ENCODE measurements at places on chromosomes 6 and 20.
A peak's percentile ranks its signal among the peaks of the same experiment; 100 is the strongest.

DNA sequence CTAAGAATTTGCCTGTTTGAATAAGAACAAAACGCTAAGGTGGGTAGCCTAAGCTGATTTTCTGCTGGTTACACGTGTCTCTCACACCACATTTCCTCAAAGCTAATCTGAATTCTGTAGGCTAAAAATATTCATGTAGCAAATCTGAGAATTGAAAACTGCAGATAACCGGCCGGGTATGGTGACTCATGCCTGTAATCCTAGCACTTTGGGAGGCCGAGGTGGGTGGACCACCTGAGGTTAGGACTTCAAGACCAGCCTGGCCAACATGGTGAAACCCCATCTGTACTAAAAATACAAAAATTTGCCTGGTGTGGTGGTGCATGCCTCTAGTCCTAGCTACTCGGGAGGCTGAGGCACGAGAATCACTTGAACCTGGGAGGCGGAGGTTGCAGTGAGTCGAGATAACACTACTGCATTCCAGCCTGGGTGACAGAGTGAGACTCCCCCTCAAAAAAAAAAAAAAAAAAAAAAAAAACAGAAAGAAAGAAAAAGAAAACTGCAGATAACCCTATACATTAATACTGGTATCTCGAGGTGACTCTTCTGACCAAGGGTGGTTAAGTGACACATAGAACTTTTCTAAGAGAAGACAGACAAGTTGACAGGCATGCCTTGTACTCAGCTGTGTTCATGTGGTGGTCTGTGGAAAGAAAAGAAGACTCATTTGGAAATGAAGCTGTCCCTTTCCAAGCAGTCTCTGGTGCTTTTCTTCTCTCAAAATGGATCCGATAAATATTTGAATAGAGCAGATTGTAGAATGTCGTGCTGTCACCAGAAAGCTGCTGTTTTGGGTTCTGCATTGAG, 24.7 kb upstream of the ASXL1 start:
- no peak for DNase-seq

DNA sequence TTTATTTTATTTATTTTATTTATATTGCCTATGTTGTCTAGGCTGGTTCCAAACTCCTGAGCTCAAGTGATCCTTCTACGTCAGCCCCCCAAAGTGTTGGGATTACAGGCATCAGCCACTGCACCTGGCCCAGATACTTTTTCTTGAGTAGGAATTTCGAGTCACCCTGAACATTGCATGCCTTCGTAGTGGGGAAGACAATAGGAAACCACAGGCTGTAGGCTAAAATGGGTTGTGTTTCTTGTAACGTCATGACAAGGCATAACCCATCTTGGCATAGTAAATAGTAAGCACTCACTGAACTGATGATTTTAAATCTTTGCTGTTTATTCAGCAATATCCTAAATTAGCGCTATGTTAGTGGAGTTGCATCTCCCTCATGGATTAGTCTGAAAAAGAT, 34.9 kb downstream of the PTPN1 start:
- DNase-seq: no peak

DNA sequence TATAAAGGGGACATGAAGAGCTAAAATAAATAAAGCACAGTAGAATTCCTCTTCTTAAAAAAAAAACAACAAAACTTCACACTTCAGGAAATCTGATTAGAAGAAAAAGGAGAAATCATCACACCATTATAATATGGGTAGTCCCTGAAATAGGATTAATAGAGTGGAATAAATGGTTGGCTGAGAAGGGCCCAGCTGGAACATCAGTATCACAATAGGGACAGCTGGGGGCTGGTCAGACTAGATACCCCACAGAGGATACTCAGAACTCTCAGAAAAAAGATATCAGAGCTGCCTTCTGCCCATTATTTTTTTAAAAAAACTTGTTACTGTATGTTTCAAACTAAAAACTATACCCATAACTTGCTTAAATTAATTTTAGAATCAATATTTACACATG, 75.2 kb downstream of the DST start:
- DNase-seq: no peak

- no peak for DNase-seq
Observed at GRCh38 chr6:37589941-37590340, 90.2 kb upstream of the CCDC167 start.

GRCh38 chr20:17963114-17963897, 5.3 kb downstream of the SNX5 start:
- no peak for DNase-seq

- no peak for DNase-seq
Observed at GRCh38 chr6:17869753-17870050, 117.7 kb downstream of the KIF13A start.

DNA sequence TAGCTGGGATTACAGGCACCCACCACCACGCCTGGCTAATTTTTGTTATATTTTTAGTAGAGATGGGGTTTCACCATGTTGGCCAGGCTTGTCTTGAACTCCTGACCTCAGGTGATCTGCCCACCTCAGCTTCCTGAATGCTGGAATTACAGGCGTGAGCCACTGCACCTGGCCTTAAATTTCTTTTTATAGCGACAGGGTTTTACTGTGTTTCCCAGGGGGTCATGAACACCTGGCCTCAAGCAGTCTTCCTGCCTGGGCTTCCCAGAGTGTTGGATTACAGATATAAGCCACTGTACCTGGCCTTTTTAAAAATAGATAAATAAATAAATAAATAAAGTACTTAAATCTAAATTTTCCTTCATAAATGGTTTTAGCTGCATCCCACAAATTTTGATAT, 57.5 kb downstream of the LIN28B start:
- DNase-seq: no peak

DNA sequence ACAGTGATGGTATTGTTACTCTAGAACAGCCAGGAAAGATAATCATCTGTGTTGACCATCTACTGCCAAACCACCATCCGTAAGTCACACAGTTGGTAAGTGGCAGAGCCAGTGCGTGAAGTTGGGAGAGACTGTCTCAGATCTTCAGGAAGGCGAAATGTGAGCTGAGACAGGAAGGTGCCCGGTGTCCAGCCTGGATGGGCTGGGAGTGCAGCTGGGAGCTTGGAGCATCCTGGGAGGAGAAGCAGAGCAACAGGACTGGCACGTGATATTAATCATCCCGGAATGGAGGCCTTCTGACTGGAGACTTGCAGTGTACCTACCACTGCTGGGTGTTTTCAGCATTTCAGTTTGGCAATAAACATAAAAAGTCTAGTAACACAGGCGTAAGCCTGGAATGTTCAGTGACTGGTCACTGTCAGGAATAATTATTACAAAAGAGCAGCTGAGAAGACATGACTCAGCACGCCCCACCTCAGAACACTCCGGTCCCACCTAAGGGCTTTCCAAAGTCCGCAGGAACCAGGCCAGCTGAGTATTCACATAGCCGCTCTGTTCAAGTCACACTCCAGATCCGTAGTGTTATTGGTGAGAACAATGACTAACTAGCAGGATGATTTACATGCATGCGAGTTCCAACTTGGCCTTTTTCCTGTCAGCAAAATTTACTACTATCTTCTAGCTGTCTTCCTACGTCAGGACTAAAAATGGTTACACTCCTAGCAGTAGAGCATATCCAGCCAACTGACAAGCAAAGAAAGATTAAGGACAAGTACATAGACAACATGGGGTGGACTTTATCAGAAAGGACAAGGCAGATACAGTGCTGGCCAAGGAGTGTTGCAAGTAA, 45.1 kb upstream of the PNRC1 start:
- DNase-seq: peak; percentile 57

DNA sequence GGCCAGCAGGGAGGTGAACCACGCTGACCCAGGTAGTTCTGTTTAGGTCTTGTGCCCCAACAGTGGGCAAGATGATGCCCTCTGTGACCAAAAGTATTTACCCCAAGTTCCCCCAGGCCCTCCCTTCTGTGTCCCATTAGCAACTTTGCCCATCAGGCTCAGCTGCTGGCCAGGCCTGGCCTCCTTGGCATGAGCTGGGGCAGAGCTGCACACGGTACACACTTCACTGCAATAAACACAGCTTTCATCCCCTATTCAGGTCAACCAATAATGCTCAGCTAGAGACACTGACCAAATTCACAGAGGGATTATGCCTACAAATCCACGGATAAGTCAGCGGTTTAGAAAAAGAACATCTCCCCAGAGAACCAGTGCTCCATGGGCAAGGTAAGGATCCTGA, 103.7 kb downstream of the SLC23A2 start:
- DNase-seq: no peak

DNA sequence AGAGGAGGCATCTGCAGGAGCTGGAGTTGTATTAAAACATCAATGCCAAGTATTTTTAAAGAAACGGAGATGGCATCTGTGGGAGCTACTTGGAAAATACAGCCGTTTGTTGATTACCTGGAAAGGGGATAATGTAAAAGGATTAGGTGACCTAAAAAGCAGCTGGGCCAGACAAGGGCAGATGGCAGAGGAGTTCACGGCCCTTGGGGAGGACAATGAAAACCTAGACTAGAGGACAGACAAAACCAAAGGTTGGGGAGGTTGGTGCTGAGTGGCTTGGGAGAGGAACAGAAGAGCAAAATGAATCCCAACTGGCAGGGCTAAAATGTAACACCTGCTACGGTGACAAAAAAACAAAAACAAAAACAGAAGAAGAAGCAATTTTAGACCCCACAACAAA, 260.5 kb upstream of the JARID2 start:
- no peak for DNase-seq

GRCh38 chr6:114707081-114707620, 364.3 kb upstream of the HS3ST5 start:
- no peak for DNase-seq

DNA sequence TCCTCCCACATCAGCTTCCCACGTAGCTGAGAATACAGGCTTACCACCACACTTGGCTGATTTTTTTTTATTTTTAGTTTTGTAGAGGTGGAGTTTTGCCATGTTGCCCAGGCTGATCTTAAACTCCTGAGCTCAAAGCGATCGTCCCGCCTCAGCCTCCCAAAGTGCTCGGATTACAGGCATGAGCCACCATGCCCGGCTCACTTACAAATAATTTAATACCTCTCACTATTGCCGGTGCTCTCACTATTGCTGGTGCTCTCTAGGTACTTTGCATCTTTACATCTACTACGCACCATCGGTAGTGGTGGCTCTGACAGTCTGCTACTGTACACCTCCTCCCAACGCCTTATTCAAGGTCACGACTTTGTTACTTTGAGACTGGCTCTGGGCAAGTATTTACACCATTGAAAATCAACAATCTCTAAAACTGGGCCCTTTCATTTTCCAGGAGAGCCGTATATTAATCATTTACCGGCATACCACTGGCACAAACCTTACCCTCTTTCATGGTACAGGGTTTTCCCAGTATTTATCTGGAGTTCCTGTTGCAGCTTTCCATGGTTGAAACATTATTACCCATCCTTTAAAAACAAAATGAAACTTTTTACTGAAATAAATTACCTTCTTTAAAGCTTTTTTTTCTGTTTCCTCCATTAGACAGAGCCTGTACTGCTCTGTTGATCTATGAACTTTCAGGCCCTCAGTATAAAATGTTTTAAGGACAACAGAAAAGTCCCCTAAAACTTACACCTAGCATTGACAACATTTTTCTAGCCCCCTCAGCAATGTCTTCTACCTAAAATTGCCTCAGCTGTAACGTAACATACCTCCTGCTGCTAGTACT, 259.6 kb upstream of the PLCB4 start:
- no peak for DNase-seq

DNA sequence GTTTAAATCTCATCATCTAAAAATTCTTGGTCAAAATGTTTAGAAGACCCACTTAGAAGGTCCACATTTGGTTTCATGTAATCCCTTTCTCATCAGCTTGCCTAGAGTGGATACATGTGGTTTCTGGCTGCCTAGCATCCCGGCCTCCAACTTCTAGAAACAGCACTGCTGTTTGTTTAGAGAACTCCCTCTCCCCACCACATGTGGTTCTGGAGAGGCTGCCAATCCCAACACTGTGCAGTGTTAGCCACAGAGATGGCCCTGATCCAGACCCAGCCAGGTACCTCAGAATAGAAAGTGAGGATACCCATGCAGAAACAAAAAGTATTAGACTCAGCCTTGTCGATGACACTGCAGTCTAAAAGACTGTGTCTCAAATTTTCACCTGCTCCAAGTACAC, 241.8 kb downstream of the BCKDHB start:
- no peak for DNase-seq

DNA sequence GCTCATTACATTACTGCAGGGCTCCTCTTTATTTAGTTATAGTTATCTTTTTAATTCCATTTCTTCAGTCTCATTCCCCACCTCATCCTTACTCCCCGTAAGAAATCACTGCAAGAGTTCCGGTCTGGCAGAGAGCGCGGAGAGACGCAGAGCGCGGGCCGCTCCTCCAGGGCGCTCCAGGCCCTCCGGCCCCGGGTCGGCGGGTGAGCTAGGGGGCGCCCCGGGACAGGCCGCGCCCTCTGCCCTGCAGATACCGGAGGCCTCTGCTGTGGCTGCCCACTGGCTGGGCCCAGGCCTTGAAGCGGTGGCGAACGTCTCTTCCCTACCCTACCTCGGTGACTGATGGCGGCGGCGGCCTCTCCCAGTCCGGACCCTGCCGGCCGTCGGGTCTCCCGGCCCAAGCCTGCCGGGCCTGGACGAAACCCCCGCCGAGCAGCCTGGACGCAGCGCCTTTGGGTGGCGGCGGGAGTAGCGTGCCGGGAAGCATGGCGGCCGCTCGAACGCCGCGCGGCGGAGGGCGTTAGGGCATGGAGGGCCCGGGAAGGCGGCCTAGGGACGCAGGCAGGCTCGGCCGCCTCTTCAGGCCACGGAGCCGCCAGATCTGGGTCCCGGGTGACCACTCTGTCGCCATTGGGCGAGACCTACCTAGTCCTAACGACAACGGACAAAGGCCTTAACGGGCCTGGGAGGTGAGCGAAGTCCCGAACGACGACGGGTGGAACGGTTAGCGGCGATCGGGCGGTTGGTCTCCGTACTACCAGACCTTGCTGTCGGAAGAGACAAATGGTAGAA, 16.4 kb upstream of the HMGN4 start:
- DNase-seq: peak; percentile 74

- DNase-seq: no peak
Observed at GRCh38 chr6:20875369-20875963, 341.2 kb downstream of the CDKAL1 start.

GRCh38 chr6:34202329-34203201, 34.1 kb upstream of the HMGA1 start:
- no peak for DNase-seq

DNA sequence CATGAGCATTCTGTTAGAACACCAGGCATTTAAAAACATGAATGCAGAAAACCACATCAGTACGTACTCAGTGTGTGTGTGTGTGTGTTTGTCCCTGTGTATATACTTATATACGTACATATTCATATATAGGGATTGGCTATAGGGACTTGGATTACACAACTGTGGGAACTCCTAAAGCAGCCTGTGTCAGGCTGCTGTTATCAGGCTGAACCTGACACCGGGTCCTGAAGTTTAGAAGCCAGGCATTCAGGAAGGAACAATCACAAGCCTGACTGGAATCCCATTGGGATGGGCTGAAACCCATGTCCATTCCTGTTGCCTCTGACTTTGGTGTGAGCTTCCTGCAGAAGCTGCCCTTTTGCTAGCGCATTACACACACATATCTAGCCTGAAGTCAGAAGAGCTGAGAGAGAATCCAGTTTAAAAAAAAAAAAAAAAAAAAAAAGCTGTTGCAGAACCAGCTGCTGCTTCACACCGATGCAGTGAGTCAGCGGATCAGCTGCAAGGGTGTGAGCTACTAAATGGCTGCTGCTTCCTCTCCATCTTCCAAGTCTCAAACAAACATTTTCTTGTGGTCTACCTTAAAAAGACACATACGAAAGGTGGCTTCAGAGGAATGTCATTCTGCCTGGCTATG, 348.1 kb downstream of the THBS2 start:
- DNase-seq: no peak
